ENCODE measurements at places on chromosomes 16 and 17.
A peak's percentile ranks its signal among the peaks of the same experiment; 100 is the strongest.

DNA sequence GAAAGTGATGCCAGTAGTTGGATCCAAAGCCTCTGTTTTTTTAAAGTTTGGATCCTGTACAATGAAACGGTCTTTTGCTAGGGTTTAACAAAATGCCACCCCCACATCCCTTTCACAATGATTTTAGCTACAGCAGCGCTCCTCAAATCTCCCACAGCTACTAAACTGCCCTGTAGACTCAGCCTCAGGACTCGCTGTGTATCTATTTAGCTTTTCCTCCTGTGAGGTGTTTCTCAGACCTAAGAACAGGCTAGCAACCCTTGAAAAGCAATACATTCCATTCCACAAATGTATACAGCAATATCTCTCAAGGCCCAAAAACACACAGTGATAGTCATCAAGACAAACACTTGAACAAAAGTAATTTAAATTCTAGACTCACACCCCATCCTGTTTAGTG lies 206.4 kb downstream of the ZFHX3 start:
- DNase-seq = no peak

DNA sequence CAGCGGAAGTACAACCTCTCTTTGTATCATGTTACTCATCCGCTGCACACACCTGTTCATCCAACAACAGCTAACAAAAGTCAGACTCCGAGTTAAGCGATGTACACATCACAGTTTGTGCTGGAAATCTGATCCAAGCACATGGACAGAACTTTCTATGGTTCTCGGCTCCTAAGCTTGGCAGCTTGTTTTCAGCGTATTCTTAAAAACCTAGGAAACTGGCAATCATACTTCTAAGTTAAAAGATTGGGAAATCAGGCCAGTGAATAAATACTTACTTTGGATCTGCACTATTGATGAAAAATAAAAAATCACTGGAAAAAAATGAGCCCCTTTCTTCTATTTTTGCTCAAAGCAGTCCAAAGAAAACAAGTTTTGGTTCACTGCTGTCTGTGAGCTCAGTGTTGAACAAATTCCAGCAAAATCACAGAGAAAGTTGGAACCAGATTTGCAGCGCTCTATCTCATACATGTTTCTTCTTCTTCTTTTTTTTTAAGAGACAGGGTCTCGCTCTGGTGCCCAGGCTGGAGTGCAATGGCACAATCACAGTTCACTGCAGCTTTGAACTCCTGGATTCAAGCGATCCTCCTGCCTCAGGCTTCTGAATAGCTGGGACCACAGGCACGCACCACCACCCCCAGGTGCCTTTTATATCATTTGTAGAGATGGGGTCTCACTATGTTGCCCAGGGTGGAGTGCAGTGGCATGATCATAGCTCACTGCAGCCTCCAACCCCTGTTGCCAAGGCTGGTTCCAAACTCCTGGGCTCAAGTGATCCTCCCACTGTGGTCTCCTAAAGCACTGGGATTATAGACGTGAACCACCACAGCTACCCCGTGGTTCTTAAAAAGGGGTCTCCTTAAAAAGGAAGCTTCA lies 71.6 kb upstream of the CREBBP start:
- DNase-seq = no peak

DNA sequence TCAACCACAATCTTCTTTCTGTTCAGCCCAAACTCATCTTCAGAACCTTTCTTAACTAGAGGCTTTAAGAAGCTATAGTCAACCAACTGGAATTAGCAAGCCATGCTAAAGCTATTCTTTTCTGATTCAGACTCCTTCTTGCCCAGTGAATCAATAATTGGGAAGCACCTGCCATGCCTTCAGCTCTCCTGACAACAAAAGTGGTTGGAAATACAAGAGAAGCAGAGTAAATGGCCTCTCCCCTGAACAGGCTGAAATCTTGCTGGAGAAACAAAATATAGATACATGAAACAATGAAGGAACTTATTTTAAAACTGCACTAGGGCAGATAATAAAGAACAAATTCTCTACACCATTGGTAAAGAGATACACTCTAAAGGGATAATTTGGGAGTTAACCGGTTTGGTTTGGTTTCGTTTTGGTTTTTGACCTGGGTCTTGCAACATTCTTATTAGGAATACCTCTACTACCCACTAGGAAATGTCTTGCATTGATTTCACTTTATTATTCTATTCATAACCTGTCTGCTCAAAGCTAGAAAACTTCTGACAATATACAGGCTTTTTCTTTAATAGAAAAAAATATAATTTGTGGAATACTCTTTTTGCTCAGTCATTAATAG lies 173.6 kb upstream of the DYNLRB2 start:
- DNase-seq = no peak

DNA sequence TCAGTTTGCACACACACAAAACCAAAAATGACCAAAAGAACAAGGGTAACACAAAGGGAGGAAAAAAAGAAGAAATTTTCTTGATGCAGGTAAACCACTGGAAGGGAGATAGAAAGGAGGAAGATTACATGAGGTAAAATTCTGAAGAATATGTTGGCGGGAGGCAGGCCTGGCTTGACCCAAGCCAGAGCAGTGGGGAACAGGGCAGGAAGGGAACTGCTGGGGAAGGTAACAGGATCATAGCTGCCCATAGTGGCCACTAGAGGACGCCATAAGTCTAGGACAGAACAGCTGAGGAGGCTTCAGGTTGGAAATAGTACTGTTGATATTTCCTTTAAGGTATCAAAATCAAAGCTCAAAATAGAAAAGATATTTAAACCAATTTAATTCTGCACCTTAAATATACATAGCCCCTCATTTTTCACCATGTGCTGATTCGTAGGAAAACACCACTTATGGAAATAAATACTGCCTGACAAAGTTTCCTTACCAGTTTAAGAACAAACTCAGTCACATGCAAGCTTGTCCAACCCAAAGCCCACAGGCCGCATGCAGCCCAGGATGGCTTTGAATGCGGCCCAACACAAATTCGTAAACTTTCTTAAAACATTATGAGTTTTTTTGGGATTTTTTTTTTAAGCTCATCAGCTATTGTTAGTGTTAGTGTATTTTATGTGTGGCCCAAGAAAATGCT lies 15.5 kb downstream of the VPS35 start:
- peak; percentile 74 for DNase-seq

DNA sequence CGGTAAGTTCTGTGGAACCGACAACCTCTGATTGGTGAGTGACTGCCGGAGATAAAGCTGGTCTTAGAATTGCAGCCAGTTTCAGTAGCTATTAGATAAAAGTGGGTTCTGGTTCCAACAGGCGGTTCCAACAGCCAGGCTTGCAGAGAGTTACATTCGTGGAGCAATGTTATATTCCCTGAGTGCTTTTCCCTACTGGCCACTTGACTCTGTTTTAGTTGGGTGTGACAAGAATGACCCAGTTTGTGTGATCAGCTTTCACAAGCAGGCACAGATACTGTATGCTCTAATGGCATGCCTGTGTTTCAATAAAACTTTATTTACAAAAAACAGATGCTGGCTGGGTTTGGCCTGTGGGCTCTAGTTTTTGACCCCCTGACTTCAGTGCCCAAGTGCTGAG lies 196.6 kb downstream of the SNX29 start:
- DNase-seq = no peak

- DNase-seq = peak; percentile 69
Measured at GRCh38 chr17:59311051-59311468, 20.4 kb upstream of the YPEL2 start.

- no peak for DNase-seq
Measured at GRCh38 chr17:81483862-81484194, 28.8 kb downstream of the ACTG1 start.

DNA sequence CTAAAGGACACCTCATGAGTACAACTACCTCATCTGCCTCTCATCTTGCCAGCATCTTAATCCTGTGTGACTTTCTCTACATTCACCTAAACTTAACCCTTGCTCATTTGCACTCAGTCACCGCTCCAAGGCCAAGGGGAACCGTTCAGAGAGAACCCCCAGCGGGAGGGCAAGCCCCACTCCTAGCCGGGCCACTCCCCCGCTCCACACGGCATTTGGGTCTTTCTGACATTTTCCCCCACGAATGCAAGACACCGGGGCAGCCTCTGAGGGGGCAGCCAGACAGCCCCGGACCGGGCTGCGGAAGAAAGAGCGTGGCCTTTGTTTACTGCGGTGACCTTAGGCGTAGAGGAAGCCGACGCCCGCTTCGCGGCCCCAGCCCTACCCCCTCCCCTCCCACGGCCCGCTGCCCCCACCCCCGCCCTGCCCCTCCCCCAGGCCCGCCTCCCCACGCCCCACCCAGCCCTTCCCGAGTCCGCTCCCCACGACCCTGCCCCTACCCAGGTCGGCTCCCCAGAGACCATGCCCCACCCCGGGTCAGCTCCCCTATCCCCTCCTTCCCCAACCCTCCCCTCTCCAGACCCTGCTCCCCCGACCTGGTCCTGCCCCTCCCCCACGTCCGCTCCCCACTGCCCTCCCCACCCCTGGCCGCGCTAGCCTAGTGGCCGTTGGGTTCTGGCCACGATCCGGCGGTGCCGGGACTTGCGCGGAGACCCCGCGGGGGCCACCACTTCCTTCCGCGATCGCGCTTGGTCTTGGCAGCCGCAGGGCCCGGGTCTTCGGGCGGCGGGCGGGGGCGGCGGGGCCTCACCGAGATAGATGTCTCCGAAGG lies 789 bp downstream of the CSNK1D start:
- peak; percentile 53 for DNase-seq

- no peak for DNase-seq
Measured at GRCh38 chr17:40846515-40847144, 20.4 kb downstream of the KRT12 start.

GRCh38 chr17:41500131-41500911 lies 5.1 kb downstream of the KRT13 start:
- DNase-seq = no peak

- DNase-seq = no peak
Measured at GRCh38 chr17:869567-870525, 87.7 kb downstream of the MRM3 start.

- no peak for DNase-seq
Measured at GRCh38 chr16:68380676-68381362, 67.5 kb downstream of the SMPD3 start.

DNA sequence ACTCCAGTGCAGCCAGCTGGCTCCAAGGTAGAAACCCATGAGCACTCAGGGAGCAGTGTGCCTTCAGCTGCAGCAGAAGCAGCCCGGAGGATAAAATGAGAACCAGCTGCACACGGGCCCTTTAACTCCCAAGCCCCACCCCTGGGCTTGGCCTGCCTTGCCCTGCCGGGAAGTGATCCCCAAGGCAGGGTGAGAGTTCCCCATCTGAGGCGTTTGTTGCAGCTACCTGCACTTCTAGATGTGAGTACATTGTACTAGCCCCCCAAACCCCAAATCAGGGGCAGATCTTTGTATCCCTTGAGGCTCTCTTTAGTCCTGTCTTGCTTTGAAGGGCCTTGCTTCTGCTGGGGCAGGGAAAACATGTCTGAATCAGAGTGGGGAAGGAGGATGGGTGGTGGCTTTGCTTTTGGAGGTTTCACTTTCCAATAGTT lies at the start of gene MVP:
TSS of gene MVP (plus strand) at position 192 of the 431 bp plus-strand sequence. CDS start 10,088 bp downstream, outside the sequence.
- peak; percentile 33 for DNase-seq

DNA sequence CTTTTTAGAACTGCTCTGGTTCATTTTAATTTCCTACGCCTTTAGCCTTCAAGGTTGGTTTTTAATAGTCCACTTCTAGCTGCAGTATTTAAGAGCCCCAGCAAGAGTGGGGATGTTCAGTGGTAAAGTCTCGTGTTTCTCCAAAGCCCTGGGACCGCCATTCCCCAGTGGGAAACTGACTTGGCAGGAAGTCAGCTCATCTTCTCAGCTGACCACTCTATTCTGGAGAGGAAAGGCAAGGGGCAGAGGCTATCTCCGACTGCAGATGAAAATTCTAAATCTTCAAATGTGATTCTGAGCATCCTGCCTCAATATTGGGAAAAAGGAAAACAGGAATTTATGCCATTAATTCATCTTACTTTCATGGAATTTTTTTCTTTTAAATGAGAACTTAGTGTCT lies 35.5 kb downstream of the HS3ST3B1 start:
- DNase-seq = no peak

- DNase-seq = no peak
Measured at GRCh38 chr16:69348222-69348621, 3.4 kb downstream of the TMED6 start.

DNA sequence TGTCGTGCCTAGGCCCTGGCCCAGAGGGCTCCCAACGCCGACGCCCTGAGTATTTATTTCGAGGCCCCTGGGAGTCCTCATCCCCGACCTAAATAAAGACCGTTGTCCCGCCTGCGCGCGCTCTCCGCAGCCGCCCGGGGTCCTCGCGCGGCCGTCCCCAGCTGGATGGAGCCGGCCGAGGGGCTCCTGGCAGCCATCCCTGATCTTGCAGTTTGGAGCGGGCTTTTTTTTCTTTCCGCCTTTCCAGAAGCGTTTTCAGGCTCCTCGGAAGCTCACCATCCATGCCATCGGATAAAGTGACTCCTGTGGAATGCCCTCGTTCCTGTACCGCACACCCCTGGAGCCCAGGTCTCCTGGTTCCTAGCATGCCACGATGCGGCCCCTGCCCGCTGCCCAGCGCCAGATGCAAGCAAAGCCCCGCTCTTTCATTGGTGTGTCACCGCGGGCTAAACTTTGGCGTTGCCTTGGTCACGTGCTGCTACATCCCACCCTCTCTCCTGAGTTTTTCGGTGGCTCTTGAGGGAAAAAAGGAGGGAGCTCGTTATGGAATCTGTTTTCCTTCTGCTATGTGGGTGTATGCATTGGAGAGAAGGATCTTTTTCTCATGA lies 716 bp downstream of the TMEM94 start:
- DNase-seq = peak; percentile 18

GRCh38 chr17:78359321-78359996 lies 418 bp downstream of the SOCS3 start:
- peak; percentile 41 for DNase-seq

- no peak for DNase-seq
Measured at GRCh38 chr16:48451323-48451722, 66.1 kb upstream of the SIAH1 start.

GRCh38 chr17:77449908-77450741 lies 309.4 kb downstream of the SEC14L1 start:
- peak; percentile 17 for DNase-seq

GRCh38 chr16:21634216-21634615 lies 18.2 kb downstream of the IGSF6 start:
- DNase-seq = no peak

DNA sequence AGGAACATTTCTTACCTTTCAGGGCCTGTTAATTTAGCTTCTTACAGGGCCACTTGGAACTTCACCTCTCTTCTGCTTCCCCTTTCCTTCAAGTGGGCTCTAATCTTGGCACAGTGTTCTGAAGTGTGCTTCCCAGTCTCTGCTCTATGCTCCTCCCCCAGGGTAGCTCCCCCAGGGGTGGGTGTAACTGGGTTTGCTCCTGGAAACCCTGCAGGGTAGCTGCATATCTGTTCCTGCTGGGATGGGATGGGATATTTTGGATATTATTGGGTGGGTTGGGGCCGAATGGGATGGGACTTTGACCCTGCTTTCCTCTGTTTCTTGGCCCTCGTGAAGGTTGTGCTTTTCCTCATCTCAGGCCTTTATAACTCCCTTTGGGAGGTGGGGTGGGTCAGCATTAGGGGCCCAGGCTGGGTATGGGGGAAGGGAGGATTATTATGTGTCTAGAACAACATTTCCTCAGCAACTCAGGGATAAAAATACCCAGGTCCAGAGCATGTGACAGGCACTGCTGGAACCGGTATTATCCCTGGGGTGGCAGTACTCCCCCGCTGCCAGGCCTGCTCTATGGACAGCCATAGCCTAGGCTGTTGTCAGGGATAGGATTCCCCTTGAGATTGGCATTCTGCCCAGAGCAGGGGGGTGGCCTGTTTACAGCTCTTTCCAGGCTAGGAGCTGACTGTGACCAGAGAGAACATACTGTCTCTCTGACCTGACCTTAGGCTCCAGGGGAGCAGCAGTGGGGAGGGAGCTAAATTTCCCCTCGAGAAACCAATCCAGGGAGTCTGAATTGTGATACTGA lies 5.0 kb downstream of the NFE2L1 start:
- DNase-seq = no peak

- DNase-seq = no peak
Measured at GRCh38 chr17:2123375-2124251, 68.7 kb downstream of the HIC1 start.

- no peak for DNase-seq
Measured at GRCh38 chr17:79395066-79395465, 215.8 kb downstream of the RBFOX3 start.

Measured in naive thymus-derived CD8-positive, alpha-beta T cell (primary cell).